ENCODE measurements at places on chromosomes 5 and 9.

DNA sequence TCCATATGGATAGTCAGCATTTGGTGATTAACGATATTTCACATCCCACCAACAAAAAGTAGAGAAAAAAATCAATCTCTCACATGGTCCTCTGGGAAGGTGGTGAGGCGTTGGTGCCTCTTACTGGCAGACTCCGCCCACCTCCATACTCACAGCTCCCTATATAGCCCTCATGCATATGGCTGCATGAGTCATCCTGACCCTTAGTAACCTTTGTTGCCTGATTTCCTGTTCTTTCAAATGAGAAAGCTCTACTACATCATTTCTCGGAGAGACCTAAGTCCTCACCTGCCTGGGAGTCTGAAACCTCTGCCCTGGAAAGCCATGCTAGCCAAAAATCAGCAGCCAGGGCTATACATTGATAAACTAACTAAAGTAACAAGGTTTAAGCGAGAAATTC lies 33.3 kb upstream of the ABCA1 start:
- DNase-seq, result peak; percentile 57

- DNase-seq, result peak; percentile 98
Observed at GRCh38 chr5:134466241-134467069, 54.8 kb upstream of the CDKN2AIPNL start.

DNA sequence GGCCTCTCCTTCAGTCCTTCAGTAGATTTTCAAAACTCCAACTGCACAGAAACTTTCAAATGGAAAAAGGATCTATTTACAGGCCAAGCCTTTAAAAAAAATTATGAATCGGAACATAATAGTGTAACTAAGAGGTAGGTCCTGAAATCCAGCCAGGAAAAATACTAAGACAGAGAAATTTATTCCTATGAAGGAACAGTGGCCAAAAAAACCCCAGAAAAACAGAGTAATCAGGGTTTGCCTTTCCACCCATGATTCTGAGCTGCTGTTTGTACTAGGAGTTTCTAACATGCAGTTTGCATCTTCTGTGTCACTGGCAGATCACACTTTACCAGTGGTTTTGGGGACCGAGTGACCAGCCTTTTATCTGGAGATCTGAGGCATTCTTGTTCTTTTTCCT lies 93.1 kb upstream of the TMED7 start:
- DNase-seq, result no peak

- DNase-seq, result no peak
Observed at GRCh38 chr5:67896930-67897313, 318.6 kb upstream of the PIK3R1 start.

DNA sequence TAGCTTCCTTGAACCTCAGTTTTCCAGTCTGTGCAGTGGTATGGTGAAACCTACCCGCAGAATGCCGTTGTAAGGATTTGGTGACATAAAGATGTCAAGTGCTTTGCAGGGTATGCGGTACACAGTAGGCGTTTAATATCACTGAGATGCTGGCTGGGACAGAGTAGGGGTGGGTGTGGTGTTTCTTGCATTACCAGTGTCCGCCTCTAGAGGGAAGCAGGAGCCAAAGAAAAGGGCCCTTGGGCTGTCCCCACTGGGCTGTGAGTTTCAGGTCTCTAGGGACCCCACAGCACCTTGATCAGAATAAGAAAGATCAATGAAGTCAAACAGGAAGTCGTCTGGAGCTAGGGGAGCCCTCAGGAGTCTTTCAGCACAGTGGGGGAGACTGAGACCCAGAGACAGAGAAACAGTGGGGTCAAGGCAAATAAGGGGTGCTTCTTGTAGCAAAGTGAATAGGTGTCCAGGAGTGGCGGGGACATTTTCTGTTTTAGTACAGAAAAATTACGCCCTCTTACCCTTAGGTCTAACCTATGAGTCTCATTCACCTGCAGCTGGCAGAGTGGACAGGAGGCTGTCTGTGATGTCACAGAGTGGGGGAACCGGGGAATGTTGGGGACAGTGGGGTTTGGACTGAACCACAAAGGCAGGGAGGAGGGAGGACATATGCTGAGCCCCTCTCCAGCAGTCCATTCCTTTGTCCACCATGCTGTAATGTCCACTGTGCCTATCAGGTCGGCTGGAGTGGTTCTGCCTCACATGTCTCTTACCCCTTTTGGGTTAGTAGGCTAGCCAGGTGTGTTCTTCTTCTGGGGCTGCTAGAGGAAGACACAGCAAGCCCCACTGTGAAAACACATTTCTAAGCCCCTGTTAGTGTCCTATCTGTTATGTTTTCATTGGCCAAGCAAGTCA lies 4.7 kb upstream of the TEX53 start:
- DNase-seq, result peak; percentile 70

- DNase-seq, result no peak
Observed at GRCh38 chr5:2894316-2894715, 142.8 kb upstream of the IRX2 start.

- DNase-seq, result no peak
Observed at GRCh38 chr9:127319366-127320114, 55.0 kb downstream of the GARNL3 start.

GRCh38 chr5:172163346-172163745 lies 24.7 kb downstream of the STK10 start:
- DNase-seq, result no peak

GRCh38 chr5:16837305-16837704 lies 98.8 kb downstream of the MYO10 start:
- no peak for DNase-seq

- DNase-seq, result no peak
Observed at GRCh38 chr5:92017776-92018175, 634.7 kb upstream of the ARRDC3 start.

GRCh38 chr9:114718801-114719221 lies 36.8 kb upstream of the TEX48 start:
- DNase-seq, result no peak

GRCh38 chr9:131813116-131813515 lies 73.2 kb upstream of the RAPGEF1 start:
- DNase-seq, result no peak

DNA sequence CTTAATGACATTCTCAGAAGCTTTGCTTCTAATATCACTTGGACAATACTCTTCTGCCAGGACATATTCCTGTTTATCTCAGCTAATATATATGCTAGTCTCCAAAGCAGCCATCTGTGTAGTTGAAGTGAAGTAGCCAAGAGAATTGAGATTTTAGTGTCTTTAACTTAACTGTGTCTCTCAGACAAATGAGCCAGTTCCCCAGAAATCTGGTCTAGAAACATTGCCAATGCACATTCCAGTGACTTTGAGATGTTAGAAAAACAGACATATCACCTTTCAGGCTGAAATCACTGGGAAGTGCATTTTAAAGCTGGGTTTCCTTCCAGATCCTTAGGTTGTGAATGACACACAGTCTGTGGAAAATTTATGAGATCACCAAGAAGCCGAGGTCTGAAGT lies 114.6 kb downstream of the MTX3 start:
- DNase-seq, result no peak

- DNase-seq, result no peak
Observed at GRCh38 chr5:126377424-126377823, 45.8 kb upstream of the GRAMD2B start.

GRCh38 chr9:36966371-36967097 lies 67.5 kb downstream of the PAX5 start:
- DNase-seq, result no peak

GRCh38 chr9:70255486-70255885 lies 3.3 kb upstream of the SMC5 start:
- DNase-seq, result no peak

- no peak for DNase-seq
Observed at GRCh38 chr5:149133795-149134777, 7.2 kb upstream of the ABLIM3 start.

GRCh38 chr5:134541736-134542376 lies 16.4 kb downstream of the JADE2 start:
- peak; percentile 61 for DNase-seq

DNA sequence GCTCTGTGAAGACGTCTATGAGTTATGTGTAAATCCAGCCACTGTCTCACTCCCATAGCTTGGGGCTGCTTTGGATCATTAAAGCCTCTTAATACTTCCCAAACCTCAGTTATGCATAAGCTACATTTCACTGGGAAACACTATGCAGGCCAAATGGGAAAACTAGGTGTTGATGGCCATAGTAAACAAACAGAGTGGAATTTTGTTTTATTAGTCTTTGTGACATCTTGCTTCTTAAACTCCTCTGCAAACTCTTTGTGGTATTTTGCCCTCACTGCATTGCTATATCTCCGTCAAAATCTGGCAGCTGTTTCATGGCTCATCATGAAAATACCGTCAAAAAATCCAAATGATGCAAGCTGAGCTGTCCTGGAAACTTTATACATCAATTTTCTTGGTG lies 167.2 kb upstream of the HMHB1 start:
- no peak for DNase-seq

- no peak for DNase-seq
Observed at GRCh38 chr5:169971780-169972179, 8.5 kb downstream of the INSYN2B start.

GRCh38 chr5:169048181-169049125 lies 252.5 kb downstream of the SLIT3 start:
- no peak for DNase-seq

- no peak for DNase-seq
Observed at GRCh38 chr9:69172895-69173294, 1.2 kb upstream of the TJP2 start.

DNA sequence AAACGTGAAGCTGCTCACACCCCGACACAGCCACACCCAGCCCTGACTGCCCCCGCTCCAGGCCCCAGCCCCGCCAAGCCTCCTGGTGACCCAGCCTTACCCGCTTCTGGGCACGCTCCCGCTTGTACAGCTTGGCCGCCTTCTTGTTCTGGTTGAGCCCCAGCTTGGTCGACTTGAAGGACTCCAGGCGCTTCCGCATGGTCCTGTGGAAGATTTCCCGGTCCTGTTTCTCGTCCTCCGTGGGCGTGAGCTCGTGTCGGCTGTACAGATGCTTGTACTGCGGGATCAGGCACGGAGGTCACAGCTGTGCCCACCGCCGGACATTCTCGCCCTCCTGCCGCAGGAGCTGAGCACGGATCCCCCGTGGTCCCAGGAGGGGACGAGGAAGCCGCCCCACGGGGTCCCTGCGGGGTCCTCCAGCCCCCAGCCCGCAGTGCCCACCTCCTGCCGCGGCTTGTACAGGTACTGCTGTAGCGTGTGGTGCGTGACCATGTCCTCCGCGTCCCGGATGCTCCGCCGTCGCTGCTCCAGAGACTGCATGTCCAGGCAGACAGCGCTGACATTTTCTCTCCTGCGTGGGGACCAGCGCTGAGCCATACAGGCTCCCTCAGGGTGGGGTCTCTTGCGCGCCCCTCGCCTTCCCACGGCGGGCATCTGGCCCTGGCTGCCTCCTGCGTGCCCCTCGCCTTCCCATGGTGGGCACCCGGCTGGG lies 33.3 kb downstream of the EXOC3 start:
- no peak for DNase-seq

- no peak for DNase-seq
Observed at GRCh38 chr5:142317753-142318152, 7.1 kb downstream of the SPRY4 start.

- no peak for DNase-seq
Observed at GRCh38 chr9:95373782-95374487, 56.4 kb upstream of the FANCC start.

- DNase-seq, result peak; percentile 29
Observed at GRCh38 chr9:99822806-99823591, 1.3 kb downstream of the NR4A3 start.

DNA sequence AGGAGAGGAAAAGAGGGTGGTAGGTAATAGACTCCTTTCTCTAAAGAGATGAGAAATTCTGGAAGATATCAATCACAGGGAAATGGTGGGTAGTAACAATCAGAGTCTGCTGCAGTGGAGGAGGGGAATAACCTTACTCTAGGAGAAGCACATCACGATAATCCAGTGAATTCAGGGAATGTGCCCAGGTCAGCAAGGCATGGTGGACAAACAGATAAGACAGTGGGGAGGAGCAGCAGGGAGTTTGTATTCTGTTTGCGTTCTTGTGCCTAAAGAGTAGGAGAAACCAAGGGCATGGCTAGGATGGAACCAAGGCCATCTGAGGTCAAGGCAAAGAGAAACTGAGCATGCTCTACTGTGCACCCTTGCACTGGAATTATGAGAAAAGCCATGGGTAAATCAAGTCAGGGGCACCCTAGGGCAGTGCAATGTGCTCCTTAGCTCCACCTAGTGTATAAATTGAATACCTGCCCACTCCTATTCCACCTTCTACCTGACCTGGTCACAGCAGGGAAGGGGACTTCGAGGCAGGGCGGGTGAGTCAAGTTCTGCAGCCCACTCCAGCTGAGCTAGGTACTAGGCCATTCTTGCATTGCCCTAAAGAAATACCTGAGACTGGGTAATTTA lies 31.6 kb downstream of the RETREG1 start:
- DNase-seq, result peak; percentile 15

- DNase-seq, result no peak
Observed at GRCh38 chr5:56259002-56259511, 25.9 kb upstream of the ANKRD55 start.

DNA sequence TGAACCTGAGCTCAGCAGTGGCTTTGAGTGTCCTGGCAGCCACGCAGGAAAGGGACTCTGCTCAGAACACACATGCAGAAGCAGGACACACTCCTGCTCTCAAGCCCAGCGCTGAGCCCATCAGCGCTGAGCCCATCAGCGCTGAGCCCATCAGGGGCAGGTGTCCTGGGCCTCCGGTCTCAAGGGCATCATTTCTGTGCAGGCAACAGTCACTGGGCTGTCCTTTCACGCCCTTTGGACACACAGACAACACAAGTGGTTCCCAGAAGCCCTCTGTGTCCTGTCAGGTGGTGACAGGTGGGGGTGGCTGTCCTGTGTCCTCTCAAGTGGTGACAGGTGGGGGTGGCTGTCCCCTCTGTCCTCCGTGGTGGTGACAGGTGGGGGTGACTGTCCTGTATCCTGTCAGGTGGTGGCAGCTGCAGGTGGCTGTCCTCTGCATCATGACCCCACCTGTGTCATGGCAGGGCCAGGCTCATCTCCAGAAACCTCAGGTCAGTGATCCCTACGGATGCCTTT lies 39.0 kb upstream of the CLPTM1L start:
- DNase-seq, result no peak

- DNase-seq, result no peak
Observed at GRCh38 chr9:23322392-23322791, 503.6 kb downstream of the ELAVL2 start.

GRCh38 chr9:89357331-89358197 lies 39.3 kb downstream of the SECISBP2 start:
- DNase-seq, result no peak

DNA sequence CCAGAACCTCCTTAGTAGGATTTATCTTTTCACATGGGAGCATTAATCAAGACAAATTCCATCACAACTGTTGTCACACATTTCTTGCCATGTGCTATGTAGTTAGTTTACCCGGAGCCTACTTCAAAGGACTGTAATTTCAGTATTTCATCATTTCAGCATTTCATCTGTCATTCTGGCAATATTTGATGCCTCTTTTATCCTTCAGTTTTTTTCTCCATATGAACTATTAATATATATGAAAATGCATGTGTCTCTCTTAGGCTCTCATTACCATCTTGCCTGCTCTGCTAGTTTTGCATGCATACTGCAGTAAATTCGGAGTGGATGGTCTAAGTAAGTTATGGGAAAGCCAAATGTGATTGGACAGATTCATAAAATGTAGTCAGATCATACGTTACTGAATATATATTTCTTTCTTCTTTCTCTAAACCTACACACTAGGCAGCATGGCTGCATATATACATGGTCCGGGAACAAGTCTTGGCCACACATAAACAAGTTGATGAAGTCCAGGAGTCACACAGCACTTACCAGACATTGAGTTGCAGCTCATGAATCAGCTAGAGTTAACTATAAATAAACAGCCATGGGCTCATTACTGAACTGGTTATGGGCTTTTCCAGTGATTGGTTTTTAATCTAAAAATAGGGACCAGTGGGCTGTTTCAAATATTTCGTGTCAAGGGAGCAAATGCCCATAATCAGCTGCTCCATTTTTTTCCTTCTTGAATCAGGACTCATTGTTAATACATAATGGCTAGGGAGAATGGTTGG lies 46.6 kb downstream of the SPATA31D1 start:
- DNase-seq, result no peak

- DNase-seq, result no peak
Observed at GRCh38 chr5:74409166-74409706, 231.3 kb downstream of the ENC1 start.

Data from hematopoietic multipotent progenitor cell treated with erythropoietin and hydrocortisone succinate and interleukin-3 and kit ligand, for 6 days (in vitro differentiated cells).